ENCODE measurements at places on chromosomes 12 and 14.

GRCh38 chr12:2386566-2386965 is 333.8 kb downstream of the CACNA1C start:
- peaks cover 15% of the 10 kb centered on the region for H3K4me1 ChIP-seq
- no peak overlapping the region for H3K4me3 ChIP-seq
- H3K27ac ChIP-seq = no peak overlapping the region
- no peaks in the 10 kb centered on the region for H3K27me3 ChIP-seq

GRCh38 chr12:40393026-40393425 is 168.2 kb downstream of the LRRK2 start:
- H3K4me1 ChIP-seq = no peaks in the 10 kb centered on the region
- no peak overlapping the region for H3K27ac ChIP-seq
- no peaks in the 10 kb centered on the region for H3K36me3 ChIP-seq
- H3K27me3 ChIP-seq = no peaks in the 10 kb centered on the region

- H3K4me1 ChIP-seq = no peaks in the 10 kb centered on the region
- H3K27me3 ChIP-seq = no peaks in the 10 kb centered on the region
- no peak overlapping the region for H3K27ac ChIP-seq
- DNase-seq = no peak
Observed at GRCh38 chr12:34208331-34209258, 186.3 kb downstream of the ALG10 start.

DNA sequence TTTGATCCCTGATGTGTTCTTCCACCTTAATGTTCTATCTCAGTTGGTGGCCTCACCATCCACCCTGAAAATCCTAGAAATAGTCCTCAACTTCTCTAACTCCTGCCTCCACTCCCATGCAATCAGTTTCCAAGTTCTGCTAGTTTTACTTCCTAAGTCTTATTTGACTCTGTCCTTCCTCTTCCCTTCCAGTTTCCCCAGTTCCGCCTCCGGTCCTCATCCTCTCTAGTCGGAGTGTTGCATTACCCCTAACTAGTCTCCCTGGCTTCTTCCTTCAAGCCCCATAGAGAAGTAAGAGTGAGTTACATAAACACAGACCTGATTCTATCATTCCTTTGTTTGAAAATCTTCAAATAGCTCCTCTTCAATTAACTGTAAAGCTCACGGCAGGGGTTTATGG is 236.5 kb downstream of the GXYLT1 start:
- H3K27ac ChIP-seq = no peak overlapping the region
- H3K4me1 ChIP-seq = no peaks in the 10 kb centered on the region
- no peak for DNase-seq
- no peaks in the 10 kb centered on the region for H3K36me3 ChIP-seq

DNA sequence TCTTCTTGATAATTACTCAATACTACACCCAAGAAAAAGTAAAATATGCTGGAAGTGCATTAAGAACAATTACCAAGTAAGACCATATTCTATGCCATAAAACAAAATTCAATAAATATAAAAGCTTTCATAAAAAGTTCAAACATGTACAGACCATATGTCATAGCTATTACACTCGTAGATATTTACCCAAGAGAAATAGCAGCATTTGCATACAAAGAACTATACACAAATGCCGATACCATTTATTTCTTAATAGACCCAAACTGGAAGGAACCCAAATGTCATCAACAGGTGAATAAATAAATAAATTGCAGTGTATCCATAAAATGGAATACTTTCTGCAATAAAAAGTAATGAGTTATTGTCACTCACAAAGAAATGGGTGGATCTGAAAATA is 78.3 kb upstream of the SLC16A7 start:
- DNase-seq = no peak
- no peaks in the 10 kb centered on the region for H3K27me3 ChIP-seq
- H3K4me1 ChIP-seq = no peaks in the 10 kb centered on the region
- H3K4me3 ChIP-seq = no peak overlapping the region
- no peaks in the 10 kb centered on the region for H3K36me3 ChIP-seq

GRCh38 chr12:6825398-6826124 is 2.6 kb upstream of the P3H3 start:
- peak; percentile 83 for DNase-seq
- peaks cover 2% of the 10 kb centered on the region for H3K27me3 ChIP-seq
- no peak overlapping the region for H3K27ac ChIP-seq
- H3K4me3 ChIP-seq = peak overlapping the region; percentile 16
- H3K36me3 ChIP-seq = no peaks in the 10 kb centered on the region
- peaks cover 9% of the 10 kb centered on the region for H3K4me1 ChIP-seq

GRCh38 chr14:76715101-76715500 is 46.2 kb upstream of the VASH1 start:
- H3K36me3 ChIP-seq = no peaks in the 10 kb centered on the region
- no peaks in the 10 kb centered on the region for H3K4me1 ChIP-seq
- H3K27ac ChIP-seq = no peak overlapping the region
- no peak overlapping the region for H3K4me3 ChIP-seq

GRCh38 chr14:77498984-77499527 is 440 bp upstream of the ISM2 start:
- no peaks in the 10 kb centered on the region for H3K4me1 ChIP-seq
- peak; percentile 38 for DNase-seq
- peaks cover 8% of the 10 kb centered on the region for H3K27me3 ChIP-seq
- no peak overlapping the region for H3K27ac ChIP-seq

DNA sequence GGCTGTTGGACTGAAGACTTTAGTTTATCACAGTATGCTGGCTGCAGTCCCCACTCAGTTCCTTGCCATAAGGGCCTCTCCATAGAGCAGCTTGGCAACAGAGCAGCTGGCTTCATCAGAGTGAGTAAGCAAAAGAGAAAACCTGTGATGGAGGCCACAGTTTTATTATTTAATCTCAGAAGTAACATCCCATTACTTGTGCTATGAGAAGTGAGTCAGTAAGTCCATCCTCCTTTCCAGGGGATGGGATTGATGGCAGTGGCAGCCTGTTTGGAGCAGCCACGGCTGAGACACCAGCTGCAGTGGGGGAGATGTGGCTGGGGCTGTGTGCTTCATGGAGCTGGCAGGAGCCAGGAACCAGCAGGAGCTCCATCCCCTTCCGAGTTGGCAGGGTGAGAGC is 138.5 kb upstream of the SRRM4 start:
- no peak overlapping the region for H3K27ac ChIP-seq
- no peaks in the 10 kb centered on the region for H3K4me1 ChIP-seq
- no peak for DNase-seq
- no peak overlapping the region for H3K4me3 ChIP-seq
- H3K27me3 ChIP-seq = no peaks in the 10 kb centered on the region

DNA sequence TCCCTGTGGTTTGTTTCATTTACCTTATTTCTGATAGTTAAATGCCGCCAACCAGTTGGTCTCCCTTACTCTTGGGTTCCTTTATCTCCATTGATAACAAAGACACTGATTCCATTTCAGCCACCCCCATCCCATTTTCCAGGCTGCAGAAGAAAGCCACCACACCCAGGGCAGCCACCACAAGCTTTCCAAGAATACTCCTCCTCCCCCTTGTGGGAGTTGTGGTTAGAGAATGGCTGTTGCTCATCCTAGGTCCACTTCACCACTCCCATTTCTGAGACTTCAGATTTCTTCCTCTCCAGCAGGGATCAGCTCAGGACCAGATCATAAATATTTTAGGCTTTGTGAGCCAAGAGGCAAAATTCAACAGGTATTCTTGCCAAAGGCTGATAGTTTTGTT is 73.9 kb downstream of the ANO4 start:
- no peaks in the 10 kb centered on the region for H3K27me3 ChIP-seq
- DNase-seq = peak; percentile 40
- H3K4me1 ChIP-seq = no peaks in the 10 kb centered on the region
- H3K4me3 ChIP-seq = no peak overlapping the region
- H3K36me3 ChIP-seq = no peaks in the 10 kb centered on the region

- H3K4me3 ChIP-seq = no peak overlapping the region
- H3K36me3 ChIP-seq = no peaks in the 10 kb centered on the region
- H3K27ac ChIP-seq = no peak overlapping the region
- H3K27me3 ChIP-seq = no peaks in the 10 kb centered on the region
Observed at GRCh38 chr12:105945880-105946279, 192.9 kb downstream of the NUAK1 start.

- no peaks in the 10 kb centered on the region for H3K27me3 ChIP-seq
- no peaks in the 10 kb centered on the region for H3K36me3 ChIP-seq
- no peak for DNase-seq
- H3K27ac ChIP-seq = no peak overlapping the region
- H3K4me1 ChIP-seq = no peaks in the 10 kb centered on the region
- no peak overlapping the region for H3K4me3 ChIP-seq
Observed at GRCh38 chr12:65464930-65465329, 186.4 kb downstream of the MSRB3 start.

DNA sequence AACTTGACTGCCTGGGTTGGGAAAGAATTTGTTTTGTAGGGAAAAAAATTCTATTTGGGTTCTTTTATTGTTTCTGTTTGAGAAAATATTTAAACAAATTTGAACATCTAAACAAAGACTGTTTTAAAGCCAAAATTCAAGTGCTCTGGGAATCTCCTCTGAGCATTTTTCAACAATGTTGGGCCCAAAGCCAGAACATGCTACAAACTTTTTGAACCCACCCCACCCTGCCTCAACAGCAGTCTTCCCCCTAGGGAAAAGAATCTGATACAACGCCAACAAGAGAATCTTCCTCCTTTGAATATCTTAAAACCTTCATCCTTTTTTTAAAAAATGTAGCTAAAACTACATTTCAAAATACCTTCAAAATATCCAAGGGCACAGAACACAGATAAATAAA is 20.4 kb upstream of the NID2 start:
- no peaks in the 10 kb centered on the region for H3K4me1 ChIP-seq
- H3K27ac ChIP-seq = no peak overlapping the region
- no peaks in the 10 kb centered on the region for H3K36me3 ChIP-seq
- DNase-seq = no peak
- no peak overlapping the region for H3K4me3 ChIP-seq

- DNase-seq = no peak
- H3K4me3 ChIP-seq = no peak overlapping the region
- H3K27me3 ChIP-seq = no peaks in the 10 kb centered on the region
- H3K27ac ChIP-seq = no peak overlapping the region
- H3K4me1 ChIP-seq = peaks cover 6% of the 10 kb centered on the region
- H3K36me3 ChIP-seq = no peaks in the 10 kb centered on the region
Observed at GRCh38 chr12:42695490-42695995, 106.0 kb upstream of the PRICKLE1 start.

DNA sequence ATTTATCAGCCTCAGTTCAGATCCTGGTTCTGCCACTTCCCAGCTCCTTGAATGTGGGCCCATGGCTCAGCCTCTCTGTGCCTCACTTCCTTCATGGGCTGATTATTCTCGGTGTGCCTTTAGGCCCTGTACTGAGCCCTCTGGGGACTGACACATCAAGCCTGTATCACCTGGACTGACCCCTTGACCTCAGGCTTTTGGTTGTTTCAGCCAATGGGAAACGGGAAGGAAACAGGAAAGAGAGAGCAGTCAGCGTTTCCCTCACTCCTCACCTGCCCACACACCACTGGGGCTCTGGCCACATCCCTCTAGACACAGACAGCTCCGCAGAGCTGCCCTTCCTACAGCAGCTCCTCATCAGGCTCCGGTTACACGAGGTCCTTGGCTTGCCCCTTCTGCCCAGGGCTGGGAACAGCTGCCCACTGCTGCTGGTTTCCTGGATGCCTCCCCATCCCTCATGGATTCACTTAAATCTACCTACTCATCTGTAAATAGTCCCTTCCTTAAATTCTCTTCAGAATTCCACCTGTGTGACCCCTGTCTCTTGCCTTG is 37.0 kb upstream of the ITPR2 start:
- no peak overlapping the region for H3K4me3 ChIP-seq
- no peak for DNase-seq
- H3K4me1 ChIP-seq = no peaks in the 10 kb centered on the region
- no peak overlapping the region for H3K27ac ChIP-seq
- H3K36me3 ChIP-seq = no peaks in the 10 kb centered on the region
- no peaks in the 10 kb centered on the region for H3K27me3 ChIP-seq

Measured in mesendoderm (in vitro differentiated cells).